ENCODE measurements at places on chromosomes 13 and 19.

GRCh38 chr19:20863176-20863575 is 59.9 kb upstream of the ZNF85 start:
- DNase-seq: no peak

- DNase-seq: no peak
Measured at GRCh38 chr13:28379371-28380083, 115.4 kb downstream of the FLT1 start.

DNA sequence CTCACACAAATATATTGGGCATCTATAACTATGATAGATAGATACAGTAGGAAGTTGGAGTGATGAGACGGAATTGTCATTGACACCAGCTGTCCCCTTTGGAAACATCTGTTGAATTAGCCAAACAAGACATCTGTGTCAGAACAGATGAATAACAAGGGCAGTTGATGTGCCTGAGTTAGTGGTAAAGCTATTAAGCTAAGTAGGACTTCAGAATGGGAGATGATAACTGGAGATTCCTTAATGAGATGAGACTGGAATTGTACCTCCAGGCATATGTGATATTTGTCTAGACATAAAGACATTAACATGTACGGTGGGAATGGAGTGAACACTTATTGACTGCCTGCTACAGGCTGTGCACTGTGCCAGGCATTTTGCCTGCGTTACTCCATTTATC is 78.7 kb downstream of the MBNL2 start:
- DNase-seq: no peak

GRCh38 chr13:26677156-26677555 is 83.4 kb downstream of the GPR12 start:
- DNase-seq: no peak

DNA sequence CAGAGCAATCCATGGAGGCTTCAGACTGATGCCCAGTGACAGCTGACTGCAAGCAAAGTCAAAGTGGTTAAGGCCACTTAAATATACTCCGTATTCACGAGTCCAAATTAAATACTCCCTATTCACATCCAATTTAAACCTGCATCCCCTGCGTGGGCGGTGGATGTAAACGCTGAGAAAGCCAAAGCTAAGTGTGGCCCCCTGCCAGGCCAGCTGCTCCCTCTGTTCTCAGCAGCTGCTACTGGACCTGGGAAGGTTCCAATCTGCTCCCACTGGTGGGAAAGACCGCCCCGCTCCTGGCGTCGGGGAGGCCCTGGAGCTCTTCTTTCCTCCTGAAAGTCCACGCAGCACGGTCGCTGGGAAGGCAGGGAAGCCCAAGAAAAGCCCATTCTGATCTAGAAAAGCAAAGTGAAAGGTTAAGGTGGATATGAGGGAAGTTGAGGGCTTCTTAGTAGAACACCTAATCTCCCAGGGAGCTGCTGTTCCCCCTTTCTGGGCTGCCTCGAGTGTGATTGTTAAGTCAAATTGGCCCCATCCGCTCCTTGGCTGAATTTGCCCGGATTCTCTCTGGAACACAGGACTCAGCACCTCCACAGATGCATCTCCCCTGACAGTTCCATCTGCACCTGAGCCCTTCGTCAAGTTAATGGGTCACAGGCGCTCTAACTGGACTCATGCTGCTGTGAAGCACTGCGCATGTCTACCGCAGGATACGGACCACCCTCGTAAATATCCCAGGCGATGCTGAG is 205.5 kb downstream of the USP12 start:
- peak; percentile 76 for DNase-seq

- no peak for DNase-seq
Measured at GRCh38 chr13:50649211-50649610, 194.3 kb downstream of the DLEU7 start.

- DNase-seq: no peak
Measured at GRCh38 chr13:106212386-106213010, 323.0 kb downstream of the EFNB2 start.

DNA sequence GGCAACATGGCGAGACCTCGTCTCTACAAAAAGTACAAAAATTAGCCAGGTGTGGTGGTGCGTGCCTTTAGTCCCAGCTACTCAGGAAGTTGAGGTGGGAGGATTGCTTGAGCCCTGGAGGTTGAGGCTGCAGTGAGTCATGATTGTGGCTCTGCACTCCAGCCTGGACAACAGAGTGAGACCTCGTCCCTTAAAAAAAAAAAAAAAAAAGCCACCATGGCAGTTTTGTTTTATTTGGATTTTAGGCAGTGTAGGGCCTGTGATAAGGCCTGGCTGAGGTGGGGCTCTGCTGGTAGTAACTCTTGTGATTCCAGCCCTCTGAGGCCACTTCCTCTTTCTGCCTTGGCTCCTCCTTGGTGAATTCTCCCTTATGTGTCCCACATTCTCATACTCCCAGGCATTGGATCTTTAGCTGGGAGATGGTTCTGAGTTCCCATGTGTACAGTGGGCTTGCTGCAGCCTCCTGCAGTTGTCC is 39.2 kb downstream of the GATAD2A start:
- peak; percentile 57 for DNase-seq

DNA sequence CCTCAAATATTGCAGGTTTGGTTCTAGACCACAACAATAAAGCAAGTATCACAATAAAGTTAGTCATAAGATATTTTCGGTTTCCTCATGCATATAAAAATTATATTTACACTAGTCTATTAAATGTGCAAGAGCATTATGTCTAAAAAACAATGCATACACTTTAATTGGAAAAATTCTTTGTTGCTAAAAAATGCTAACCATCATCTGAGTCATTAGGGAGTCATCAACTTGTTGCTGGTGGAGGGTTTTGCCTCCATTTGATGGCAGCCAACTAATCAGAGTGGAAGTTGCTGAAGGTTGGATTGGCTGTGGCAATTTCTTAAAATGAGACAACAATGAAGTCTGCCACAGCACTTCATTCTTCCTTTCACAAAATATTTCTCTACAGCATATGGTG is 422.3 kb upstream of the GPC6 start:
- peak; percentile 77 for DNase-seq

DNA sequence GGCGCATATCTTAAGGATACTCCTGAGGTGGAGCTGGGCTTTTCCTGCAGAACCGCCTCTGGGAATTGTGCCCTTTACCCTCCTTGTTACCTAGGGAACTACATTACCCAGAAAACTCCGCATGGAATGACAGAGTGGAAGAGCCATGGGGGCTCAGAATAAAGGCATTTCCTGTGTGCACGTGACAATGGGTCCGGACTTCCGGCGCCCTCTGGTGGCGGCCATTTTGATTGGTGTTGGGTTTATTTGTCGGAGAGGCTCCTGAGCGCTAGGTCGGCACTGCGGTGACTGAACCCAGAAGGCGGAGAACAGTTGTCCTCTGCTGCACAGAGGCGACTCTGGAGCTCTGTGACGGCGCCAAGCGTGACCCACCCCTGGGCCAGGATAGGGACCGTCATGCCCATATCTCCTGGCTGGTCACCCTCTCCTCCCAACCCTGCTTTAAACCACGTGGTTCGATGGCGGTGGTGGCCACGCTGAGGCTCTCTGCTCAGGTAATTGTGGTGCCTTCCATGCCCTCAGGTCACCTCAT is at the start of gene ZNF587B:
ZNF587B (plus strand) TSS at position 229 of the 532 bp plus-strand sequence; CDS start at position 459, 230 bp downstream.
- DNase-seq: peak; percentile 62

- DNase-seq: peak; percentile 54
Measured at GRCh38 chr19:15584541-15585115, 30.4 kb upstream of the CYP4F8 start.

- peak; percentile 48 for DNase-seq
Measured at GRCh38 chr19:43526884-43527859, at the start of gene ETHE1. Gene ETHE1, minus strand, starts transcription at chr19:43527201. Its CDS starts 24 bp downstream, at chr19:43527177.

GRCh38 chr13:112686987-112687386 is 2.9 kb upstream of the ATP11A start:
- DNase-seq: no peak

DNA sequence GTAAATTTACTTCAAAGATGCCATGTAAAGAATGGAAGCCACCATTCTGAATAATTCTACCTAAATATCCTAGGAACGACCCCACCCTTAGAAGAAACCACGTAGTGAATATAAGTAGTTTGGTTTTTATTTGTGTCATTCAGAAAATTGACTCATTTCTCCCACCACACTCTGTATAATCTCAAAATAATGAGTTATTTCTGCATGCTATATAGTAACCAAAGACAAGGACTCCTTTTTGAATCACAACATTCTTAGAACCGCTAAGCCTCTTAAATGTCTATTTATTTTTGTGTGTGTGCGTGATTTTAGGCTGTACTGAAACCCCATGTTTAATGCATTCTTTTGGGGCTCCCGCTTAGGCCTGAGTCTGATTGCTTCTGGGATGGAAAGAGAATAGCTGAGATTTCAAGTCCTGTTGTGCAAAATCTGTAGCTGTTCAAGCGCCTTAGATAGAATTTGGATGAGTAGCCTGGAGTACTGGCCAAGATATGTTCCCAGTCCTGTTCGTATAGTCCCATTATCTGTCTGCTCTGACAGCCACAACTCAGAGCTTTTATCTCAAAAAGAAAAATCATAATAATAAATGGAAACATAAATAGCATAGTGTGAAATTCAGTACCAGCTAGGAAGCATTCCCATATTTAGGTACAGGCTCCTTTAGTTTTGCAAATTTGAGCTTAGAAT is 532.4 kb upstream of the NBEA start:
- DNase-seq: peak; percentile 20

GRCh38 chr19:46475986-46476385 is 4.6 kb upstream of the PNMA8A start:
- DNase-seq: peak; percentile 34

DNA sequence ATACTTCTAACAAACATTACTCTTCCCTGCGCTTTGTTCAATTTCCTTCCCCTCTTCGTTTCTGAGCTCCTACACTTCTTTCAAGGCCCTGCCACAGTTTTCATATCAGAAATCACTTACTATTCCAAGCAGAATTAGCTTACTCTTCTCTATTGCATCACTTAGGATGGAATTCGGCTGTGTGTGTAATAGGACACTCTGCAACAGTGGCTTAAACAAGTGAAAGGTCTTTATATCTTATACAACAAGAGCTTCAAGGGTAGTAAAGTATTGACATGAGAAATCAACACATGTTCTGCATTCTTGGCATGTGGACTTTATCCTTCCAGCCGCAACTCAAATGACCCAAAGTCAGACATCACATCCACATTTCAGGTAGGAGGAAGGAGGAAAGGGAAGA is 279.6 kb downstream of the PCDH20 start:
- no peak for DNase-seq

GRCh38 chr13:29743201-29743786 is 107.1 kb downstream of the UBL3 start:
- peak; percentile 65 for DNase-seq

DNA sequence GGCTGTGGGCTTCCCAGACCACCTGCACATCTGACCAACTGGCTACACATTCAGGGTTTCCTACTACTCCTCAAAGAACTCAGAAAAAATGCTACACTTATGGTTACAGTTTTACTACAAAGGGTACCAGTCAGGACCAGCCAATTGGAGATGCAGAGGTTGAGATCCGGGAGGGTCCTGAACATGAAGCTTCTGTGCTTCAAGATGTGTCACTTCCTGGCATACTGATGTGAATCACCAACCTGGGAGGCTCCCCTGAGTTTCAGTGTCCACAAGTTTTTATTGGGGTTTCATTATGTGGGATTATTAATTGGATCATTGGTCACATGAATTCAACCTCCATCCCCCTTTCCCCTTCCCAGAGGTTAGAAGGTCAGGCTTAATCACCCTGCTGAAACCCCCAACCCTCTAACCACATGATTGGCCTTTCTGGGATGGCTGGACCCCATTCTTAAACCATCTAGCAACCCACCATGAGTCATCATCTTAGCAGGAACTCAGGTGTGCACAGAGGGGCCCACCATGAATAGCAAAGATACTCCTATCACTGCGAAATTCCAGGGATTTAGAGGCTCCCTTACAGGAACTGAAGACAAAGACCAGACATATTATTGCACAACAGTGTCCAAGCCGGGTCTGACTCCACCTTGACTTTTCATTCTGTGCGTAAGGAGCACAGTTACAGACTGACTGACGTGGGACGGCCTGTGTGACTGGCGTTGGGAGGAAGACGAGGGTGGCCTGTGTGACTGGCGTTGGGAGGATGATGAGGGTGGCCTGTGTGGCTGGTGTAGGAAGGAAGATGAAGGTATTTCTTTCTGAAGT is 90.7 kb downstream of the ATP8A2 start:
- no peak for DNase-seq

DNA sequence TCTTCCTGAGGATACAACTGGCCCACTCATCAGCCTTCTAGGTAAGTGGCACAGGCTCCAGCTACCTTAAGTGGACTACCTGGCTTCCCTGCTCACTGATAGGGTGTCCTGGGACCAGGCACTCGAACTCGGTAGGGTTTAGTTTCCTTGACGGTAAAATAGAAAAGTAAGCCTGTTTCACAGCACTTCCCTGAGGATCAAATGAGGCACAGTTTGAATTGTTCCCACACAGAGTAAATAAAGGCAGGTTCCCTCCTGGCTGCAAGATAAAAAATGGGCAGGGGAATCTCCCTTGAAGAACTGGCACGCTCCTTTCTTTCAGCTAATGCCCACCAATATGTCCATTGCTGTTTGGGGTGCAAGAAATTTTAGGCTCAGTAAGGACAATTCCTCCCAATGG is 1.1 kb upstream of the FAM124A start:
- no peak for DNase-seq

DNA sequence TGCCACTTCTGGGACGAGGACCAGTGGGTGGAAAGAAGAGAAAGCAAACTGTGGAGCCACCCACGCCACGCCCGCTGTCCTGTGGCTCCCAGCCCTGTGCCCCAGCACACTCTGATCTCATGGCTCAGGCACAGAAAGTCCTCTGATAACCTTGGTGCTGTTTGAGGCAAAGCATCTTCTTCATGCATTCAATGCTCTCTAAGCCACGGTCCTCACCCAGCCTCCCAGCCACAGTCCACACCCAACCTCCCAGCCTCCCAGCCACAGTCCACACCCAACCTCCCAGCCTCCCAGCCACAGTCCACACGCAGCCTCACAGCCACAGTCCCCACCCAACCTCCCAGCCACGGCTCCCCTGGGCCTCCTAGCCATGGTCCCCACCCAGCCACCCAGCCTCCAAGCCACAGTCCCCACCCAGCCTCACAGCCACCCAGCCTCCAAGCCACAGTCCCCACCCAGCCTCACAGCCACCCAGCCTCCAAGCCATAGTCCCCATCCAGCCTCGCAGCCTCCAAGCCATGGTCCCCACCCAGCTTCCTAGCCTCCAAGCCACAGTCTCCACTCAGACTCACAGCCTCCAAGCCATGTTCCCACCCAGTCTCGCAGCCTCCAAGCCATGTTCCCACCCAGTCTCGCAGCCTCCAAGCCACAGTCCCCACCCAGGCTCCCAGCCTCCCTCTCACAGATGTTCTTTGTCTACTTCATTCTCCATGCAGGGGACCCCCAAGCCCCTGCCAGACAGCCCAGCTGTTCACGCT is 74.9 kb downstream of the SOX1 start:
- no peak for DNase-seq

GRCh38 chr13:88097541-88097940 is 426.4 kb downstream of the SLITRK5 start:
- DNase-seq: no peak

- DNase-seq: no peak
Measured at GRCh38 chr13:22218797-22219196, 547.9 kb downstream of the FGF9 start.

GRCh38 chr19:30584090-30584489 is 211.9 kb downstream of the ZNF536 start:
- no peak for DNase-seq

Measured in fibroblast of the aortic adventitia (primary cell).